HFFc6 (cell line): ENCODE measurements at places on chromosomes 1 and 21.

GRCh38 chr1:34924759-34925555 lies 4.5 kb downstream of the DLGAP3 start:
- DNase-seq, result peak; percentile 43

DNA sequence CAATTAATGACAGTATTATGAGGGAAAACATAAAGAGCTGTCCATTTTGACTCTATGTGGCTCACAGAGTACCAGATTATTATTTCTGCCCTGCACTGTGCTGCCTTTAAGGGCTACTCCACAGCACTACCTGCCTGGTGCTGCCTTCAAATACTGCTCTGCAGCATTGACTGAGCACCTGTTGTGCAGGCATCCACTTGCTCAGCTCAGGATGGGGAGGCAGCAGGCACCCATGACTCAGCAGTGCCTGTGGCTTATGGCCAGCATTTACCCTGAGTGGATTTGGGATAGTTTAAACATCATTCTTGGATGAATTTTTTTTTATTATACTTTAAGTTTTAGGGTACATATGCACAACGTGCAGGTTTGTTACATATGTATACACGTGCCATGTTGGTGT lies 953 bp upstream of the KPRP start:
- DNase-seq, result no peak

DNA sequence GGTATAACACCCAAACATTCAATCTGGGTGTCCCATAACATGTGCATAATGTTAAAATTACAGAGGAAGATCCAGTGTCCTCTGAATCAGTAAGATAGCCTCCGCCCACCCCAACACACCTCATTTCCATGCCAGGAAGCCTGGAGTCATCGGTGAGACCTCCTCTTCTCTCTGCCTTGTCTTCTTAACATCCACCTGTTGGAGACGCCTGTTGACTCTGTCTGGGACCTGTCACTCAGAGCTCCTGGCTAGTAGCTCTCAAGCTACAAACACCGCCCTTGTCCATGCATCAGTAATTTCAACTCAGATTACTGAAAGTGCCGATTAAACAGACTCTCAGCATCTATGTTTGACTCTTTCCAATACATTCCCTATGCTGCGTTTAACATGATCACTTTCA lies 27.4 kb downstream of the KCNJ15 start:
- no peak for DNase-seq

GRCh38 chr21:27058673-27059605 lies 92.1 kb upstream of the ADAMTS5 start:
- no peak for DNase-seq

- DNase-seq, result no peak
Observed at GRCh38 chr1:98653123-98653522, 8.4 kb upstream of the SNX7 start.
